K562 (cell line): ENCODE measurements at places on chromosomes 2 and 18.

DNA sequence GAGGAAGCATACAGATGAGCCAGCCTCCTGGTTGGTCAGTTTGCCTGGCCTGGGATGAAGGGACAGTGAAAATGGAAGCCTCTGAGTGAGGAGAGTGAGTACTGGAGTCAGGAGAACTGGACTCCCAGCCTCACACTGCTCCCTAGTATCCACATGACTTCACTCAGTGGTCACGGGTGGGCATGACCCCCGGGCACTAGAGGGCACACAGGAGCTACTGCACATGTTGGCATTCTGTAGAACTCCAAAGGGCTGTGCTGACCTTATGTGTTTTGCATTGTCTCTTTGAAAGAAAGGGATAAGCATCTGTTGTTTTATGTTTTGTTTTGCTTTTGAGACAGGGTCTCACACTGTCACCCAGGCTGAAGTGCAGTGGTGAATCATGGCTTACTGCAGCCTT lies 23.7 kb downstream of the NCAPH start:
- DNase-seq, result no peak

DNA sequence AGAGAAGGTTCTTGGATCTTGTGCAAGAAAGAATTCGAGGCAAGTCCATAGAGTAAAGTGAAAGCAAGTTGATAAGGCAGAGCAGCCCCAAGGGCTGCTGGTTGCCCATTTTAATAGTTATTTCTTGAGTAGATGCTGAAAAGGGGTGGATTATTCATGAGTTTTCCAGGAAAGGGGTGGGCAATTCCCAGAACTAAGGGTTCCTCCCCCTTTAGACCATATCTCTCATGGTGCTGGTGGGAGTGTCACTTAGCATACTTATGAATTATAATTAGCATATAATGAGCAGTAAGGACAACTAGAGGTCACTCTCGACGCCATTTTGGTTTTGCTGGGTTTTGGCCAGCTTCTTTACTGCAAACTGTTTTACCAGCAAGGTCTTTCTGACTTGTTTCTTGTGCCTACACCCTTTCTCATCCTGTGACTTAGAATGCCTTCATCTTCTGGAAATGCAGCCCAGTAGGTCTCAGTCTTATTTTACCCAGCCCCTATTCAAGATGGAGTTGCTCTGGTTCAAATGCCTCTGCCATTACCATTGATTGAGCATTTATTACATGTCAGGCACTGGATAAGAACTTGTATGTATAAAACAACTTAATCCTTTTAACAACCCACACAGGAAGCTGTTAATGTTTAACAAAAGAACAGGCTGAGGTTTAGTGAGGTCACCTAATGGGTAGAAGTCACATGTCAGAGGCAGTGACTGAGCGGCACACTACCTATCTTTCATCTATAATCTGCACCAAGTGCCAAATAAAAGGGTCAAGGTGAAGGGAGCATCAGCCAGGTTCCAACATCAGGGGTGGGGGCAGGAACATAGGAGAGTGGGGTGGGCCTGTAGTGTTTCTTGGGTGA lies 250.9 kb downstream of the ICOS start:
- DNase-seq, result no peak

- peak; percentile 65 for DNase-seq
Observed at GRCh38 chr2:11753452-11753885, 7.0 kb downstream of the LPIN1 start.

DNA sequence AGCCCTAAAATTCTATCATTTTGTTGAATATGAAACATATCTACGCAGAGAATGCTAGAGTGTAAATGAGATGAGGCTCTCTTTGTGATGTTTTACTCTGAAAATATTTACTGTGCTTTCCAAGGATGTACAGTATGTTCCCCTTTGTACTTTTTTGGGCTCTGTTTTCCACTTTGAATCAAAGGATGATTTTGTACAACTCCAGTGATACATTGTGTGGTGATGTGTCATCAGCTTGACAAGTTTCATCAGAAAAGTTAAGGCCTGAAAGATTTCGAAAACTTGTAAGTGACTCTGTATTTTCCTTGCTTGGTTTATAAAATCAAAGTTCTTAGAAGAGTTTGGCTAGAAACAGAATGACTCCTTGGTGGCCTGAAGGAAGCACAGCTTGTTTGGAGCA lies 206.3 kb downstream of the LTBP1 start:
- DNase-seq, result no peak

- DNase-seq, result no peak
Observed at GRCh38 chr2:66512626-66513025, 77.7 kb downstream of the MEIS1 start.

DNA sequence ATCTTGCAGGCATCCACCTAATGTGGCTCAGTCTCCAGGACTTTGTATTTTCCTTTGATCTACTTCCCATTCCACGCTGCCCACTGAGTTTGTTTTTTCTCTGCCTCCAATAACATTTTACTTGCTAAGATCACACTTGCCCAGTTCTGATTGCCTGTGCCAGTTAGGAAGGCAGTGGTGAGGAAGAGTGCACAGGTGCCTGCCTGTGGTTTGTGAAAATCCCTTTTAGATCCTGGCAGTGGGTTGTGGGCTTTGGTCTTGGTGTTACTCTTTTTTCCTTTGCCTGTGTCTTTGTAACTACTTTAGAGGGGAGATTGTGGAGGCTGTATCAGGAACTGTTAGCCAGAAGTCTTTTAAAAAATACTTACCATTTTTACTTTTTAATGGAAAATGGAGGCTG lies 36.9 kb upstream of the KCNG2 start:
- no peak for DNase-seq

DNA sequence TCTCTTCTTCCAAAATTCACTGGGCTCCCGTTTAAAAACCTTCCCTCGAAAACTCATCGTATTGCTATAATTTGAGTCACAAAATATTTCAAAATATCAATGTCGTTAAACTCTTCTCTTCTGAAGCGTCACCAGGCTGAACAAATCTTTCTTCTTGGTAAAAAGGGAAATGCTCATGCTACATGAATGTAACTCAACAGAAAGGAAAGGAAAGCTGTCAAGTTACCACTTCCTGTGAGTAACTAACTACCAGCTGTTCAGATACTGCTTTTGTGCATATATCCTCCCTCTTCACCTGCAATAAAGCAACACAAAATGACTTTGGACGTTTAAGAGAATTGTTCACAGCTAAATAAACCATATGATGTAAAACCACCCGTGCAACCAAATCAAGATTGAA lies 95.4 kb downstream of the DOCK10 start:
- no peak for DNase-seq

DNA sequence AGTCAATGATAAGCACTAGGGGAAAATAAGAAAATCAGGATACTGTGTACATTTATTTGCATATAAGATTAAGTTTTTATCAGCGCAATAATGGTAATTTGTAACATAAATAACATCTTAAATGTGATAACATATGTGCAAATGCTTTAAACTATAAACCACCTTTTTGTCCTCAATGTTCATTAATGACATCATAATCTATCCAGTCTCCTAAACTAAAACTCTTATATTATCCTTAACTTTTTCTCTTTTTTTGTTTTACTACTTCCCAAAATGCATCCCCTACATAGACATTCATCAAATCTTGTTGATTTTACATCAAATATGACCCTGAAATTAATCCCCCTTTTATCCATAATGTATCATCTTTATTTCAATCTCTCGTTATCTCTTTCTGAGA lies 3.4 kb upstream of the RAD51AP2 start:
- no peak for DNase-seq

GRCh38 chr2:134178138-134178877 lies 75.6 kb upstream of the MGAT5 start:
- DNase-seq, result no peak

GRCh38 chr18:3305354-3305762 lies 43.4 kb downstream of the MYL12B start:
- no peak for DNase-seq

GRCh38 chr2:219851801-219852481 lies 224.5 kb downstream of the SLC4A3 start:
- DNase-seq, result no peak

DNA sequence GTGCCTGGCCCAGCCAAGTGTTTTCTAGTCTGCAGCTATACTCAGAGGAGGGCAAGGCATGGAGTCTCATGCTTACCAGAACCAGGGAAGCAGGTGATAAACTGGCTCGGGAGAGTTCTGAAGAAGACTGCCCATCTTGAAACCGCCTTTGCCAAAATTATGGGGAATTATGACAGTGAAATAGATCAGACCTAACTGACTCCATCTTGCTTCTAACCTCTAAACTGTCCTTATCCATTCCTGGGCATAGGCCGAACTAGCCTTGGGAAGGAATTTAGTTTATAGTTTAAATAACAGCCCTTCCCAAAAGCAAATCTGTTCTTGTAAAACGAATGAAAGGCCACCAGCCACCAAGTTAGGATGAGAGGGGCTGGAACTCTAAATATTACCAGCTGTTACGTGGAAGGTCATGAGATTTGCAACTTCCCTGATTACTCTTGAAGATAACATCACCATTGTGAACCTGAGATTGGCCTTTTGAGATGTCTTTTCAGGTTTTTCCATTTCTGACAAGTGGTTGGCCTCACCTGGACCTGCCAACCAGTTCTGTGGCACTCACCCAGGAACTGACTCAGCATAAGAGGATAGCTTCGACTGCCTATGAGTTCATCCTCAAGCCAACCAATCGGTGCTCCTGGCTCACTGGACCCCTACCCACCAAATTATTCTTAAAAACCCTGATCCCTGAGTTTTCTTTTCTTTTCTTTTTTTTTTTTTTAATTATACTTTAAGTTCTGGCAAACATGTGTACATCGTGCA lies 23.4 kb downstream of the CHCHD5 start:
- DNase-seq, result no peak

- no peak for DNase-seq
Observed at GRCh38 chr18:31850844-31851243, 90.2 kb upstream of the SLC25A52 start.

DNA sequence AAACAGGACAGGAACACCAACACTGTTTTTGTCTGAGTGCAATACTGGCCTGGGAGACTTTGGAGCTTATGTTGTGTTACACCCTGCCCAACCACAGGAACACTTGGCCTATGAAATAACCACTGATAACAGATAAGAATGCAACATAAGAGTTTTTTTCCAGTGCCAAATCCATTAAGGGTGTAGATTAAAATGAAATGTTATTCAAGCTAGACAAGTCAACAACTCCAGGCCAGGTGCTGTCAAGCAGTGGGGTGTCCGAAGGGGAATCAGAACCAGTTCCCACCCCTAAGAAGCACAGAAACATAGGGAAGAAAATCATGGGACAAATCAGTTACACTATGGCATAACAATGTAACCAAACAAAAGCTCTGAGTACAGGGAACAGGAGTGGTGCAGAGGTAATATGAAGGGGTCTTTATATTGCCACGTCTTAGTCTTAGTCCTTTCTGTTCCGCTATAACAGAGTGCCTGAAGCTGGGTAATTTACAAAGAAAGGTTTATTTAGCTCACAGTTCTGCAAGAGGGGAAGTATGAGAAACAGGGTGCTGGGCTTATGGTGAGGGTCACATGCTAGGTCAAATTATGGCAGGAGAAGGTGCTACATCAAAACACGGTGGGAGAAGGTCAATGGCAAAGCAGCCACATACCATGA lies 3.8 kb downstream of the AFG3L2 start:
- DNase-seq, result no peak

DNA sequence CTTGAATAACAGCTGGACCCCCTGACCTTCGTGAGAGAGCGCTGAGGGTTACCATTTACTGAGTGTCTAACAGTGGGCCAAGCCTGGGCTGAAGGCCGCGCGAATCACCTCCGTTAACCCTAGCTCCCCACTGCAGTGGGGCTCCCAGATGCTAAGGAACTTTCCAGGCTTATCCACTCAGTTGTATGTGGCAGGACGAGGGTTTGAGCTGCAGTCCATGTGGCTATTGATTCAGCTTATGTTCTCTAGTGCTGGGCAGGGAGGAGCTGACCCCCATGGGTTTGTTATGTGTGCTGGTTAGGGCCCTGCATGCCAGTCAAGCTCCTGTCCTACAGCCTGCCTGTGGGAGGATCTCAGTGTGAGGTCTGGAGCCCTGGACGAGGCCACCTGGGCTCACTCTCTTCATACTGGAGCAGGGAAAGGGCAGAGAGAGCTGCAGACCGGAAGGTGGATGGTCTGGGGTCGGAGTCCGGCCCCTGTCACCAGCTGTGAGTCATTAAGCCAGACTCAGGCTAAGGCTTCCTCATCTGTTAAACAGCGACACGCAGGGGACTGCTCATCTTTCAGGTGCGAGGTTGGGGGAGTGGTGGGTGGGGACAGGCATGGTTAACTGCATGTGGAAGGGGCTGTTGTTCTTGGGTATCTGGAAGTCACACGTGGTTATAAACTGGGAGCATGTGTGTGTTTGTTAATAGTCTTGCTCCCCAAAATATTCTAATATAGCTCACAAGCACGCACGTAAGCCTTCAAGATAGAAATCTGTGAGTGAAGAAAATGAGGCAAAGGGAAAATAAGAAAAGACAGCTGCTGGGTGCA lies 6.6 kb downstream of the PSD4 start:
- peak; percentile 64 for DNase-seq

DNA sequence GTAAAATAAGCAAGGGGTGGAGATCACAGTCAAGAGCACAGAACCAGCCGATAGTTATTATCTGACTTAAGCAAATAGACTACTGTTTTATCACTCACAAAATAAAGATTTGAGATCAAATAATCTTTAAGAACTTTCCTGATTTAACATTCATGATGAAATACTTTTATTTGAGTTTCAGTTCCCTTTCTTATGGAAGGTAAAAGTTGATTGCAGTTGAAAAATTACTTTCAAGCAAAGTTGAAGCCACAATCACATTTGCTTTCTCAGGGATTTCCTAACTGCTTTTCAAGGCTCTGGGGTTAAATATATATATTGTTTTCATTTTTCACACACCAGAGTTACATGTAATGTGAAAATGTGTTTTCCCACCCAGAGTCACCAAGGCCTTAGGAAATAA lies 599.5 kb downstream of the KCNJ3 start:
- no peak for DNase-seq

GRCh38 chr2:215425021-215425782 lies 10.7 kb downstream of the FN1 start:
- no peak for DNase-seq

- DNase-seq, result no peak
Observed at GRCh38 chr18:76364282-76365259, 130.5 kb downstream of the ZNF516 start.

- peak; percentile 24 for DNase-seq
Observed at GRCh38 chr18:52348209-52348608, 8.2 kb downstream of the DCC start.

DNA sequence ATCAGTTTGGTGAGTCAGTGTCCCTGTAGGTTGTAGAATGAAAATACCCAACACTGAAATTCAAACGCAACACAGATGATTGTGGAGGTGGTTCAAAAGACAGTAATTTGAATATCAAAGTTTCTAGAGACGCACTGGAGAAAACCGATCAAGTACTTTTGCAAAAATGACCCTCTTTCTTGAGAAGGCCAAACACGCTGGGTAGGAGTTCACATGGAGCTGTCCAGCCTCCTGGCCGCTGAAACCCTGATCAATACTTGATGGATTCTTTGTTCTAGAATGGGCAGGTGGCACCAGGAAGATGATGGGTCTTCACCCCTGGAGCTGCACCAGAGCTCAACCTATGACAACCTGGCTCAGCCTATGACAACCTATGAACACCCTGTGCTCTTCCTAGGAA lies 39.7 kb upstream of the UBE2F start:
- no peak for DNase-seq

GRCh38 chr2:172208791-172209325 lies 106.2 kb upstream of the DLX2 start:
- no peak for DNase-seq
